Endothelial cell (in vitro differentiated cells): ENCODE measurements at places on chromosomes 7 and 10. TPM values are rescaled to one million over a fixed set of nuclear protein-coding genes. Genes with fewer than 3 reads are reported as not detected.

FAM221A gene
- total RNA-seq = 7.3 TPM

ABCB4 gene
- total RNA-seq = 3.0 TPM

ACSM6 gene
- total RNA-seq = not detected

TDRD1 gene
- 0.18 TPM for total RNA-seq

GSDME gene
- 4.4 TPM for total RNA-seq

ADAM8 gene
- total RNA-seq = 1.5 TPM

PPRC1 gene
- total RNA-seq = 29.9 TPM

GIMAP1 gene
- total RNA-seq = 3.6 TPM

DNA sequence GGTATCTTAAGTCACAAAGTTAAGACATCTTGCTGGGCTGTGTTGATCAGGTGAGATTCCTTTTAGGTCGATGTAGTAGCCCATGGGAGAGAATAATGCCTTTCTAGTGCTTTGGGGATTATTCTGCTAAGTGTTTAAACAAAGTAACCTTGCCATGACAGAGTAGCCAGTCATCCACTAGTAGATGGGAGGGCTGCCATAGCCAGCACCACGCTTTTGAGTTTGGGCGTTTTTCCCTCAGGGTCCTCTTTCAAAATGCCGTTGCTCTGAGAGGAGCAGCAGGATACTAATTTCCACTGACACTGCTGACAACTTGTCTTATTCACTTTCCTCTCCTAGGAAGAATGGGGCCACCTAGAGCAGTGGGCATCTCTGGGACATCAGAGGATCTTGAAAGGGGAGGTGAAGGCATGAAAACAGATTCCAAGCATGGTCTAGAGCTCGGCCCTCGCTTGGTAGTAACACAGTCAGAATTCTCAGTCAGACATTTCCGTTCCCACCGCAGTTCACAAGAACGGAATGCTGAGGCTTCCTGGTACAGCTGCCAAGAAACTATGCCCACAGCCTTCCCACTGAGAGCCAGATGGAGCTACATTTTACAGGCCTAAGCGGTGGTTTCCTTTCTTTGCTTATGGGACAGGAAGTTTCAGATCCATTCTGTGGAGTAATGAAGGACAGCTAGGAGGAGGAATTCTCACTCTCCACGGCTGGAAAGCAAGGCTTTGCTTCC, 15.3 kb upstream of the RSU1 start:
- H3K27ac ChIP-seq = peak overlapping the region; percentile 16
- H3K4me1 ChIP-seq = peaks cover 32% of the 10 kb centered on the region
- no peak overlapping the region for H3K4me3 ChIP-seq
- DNase-seq = no peak
- peaks cover 4% of the 10 kb centered on the region for H3K36me3 ChIP-seq

GRCh38 chr10:44968500-44969400, 9.1 kb downstream of the RASSF4 start:
- no peak overlapping the region for H3K27ac ChIP-seq
- no peak for DNase-seq
- H3K4me3 ChIP-seq = no peak overlapping the region
- peaks cover 31% of the 10 kb centered on the region for H3K4me1 ChIP-seq
- H3K36me3 ChIP-seq = no peaks in the 10 kb centered on the region

- H3K36me3 ChIP-seq = no peaks in the 10 kb centered on the region
- H3K27ac ChIP-seq = no peak overlapping the region
- H3K4me1 ChIP-seq = no peaks in the 10 kb centered on the region
- DNase-seq = peak; percentile 30
- H3K4me3 ChIP-seq = no peak overlapping the region
These were observed 481.6 kb downstream of the SH2D4B start for GRCh38 chr10:81019029-81019890.

- peak overlapping the region; percentile 99 for H3K27ac ChIP-seq
- H3K36me3 ChIP-seq = peaks cover 51% of the 10 kb centered on the region
These were observed 3.6 kb downstream of the GNA12 start for GRCh38 chr7:2840458-2840857.

DNA sequence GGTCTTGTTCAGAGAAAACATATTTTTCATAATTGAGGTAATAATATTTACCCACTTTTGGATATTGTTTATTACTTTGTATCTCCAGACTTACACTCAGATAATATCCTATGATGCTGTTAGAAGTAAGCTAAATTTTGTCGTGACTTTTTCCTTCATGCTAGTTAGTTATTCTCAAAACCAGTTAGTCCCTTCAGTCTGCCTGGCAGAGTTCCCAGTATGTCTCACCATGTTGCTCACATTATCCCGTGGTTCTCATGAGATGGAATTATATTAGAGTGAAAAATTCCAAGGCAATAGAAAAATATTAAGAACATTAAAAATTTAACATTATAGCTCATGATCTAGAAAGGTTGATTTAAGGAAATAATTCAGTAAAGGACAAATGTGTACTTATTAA, 81.5 kb upstream of the SMIM30 start:
- no peak for DNase-seq
- H3K36me3 ChIP-seq = no peaks in the 10 kb centered on the region
- H3K4me1 ChIP-seq = no peaks in the 10 kb centered on the region

DNA sequence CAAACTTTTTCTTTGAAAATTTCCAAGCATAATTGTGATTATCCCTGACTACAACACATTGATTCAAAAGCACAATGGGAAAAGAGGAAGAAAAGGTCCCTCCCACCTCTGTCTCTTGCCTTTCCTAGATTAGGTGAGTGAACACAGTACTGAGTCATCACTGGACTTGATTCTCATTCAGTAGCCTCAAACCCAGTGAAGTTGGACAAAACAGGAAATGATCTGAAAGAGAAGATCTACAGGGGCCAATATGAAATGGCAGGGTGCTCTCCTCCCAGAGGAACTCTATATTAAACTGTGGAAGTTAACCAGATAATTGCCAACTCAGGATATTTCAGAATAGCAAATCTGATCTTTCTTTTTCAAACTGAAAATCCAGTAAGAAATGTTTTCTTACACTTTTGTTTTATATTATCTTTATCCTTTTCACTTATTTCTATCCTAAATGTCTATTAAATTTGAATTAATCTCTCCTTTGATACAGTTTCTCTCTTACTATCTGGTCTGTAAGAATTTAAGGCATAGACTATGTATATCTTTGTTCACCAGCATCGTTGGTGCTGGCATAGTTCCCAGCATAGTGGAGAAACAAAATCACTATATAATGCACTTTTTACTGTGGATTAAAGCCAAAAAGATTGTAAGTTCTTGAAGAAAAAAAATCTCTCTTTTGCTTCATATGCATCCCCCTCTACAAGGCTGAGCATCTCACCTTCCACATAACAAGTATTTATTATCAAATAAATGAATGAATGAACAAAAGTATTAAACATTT, 41.4 kb upstream of the IKZF1 start:
- H3K27me3 ChIP-seq = no peaks in the 10 kb centered on the region
- H3K4me1 ChIP-seq = no peaks in the 10 kb centered on the region
- no peaks in the 10 kb centered on the region for H3K36me3 ChIP-seq
- no peak for DNase-seq

GRCh38 chr10:66980246-66980815, 54.5 kb downstream of the LRRTM3 start:
- no peak overlapping the region for H3K4me3 ChIP-seq
- peaks cover 3% of the 10 kb centered on the region for H3K4me1 ChIP-seq
- peaks cover 2% of the 10 kb centered on the region for H3K27me3 ChIP-seq
- no peak overlapping the region for H3K27ac ChIP-seq
- no peaks in the 10 kb centered on the region for H3K36me3 ChIP-seq

GRCh38 chr10:1022413-1022812, 3.2 kb downstream of the IDI2 start:
- DNase-seq = no peak
- peaks cover 24% of the 10 kb centered on the region for H3K36me3 ChIP-seq
- peak overlapping the region; percentile 5 for H3K4me3 ChIP-seq
- no peak overlapping the region for H3K27ac ChIP-seq

- H3K36me3 ChIP-seq = peaks cover 4% of the 10 kb centered on the region
- no peak overlapping the region for H3K4me3 ChIP-seq
- no peak overlapping the region for H3K27ac ChIP-seq
- peaks cover 9% of the 10 kb centered on the region for H3K4me1 ChIP-seq
- DNase-seq = no peak
These were observed 35.0 kb downstream of the RAMP3 start for GRCh38 chr7:45192621-45193041.

DNA sequence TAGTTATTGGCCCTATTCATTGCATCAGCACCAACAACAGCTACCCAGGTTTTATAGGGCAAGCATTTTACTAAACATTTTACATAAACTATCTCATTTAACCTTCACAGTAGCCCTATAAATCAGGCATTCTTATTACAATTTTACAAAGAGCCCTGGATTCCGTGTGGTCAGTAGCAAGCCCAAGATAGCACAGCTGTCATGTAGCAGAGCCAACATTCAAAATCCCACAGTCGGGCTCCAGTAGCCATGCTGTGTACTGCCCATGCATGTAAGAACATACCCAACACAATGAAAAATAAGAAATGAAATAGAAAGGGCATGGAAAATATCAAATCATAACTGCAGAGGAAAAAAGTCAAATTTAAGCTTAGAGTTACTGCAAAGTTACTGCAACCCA, 102.3 kb downstream of the NPSR1 start:
- no peak overlapping the region for H3K27ac ChIP-seq
- H3K4me3 ChIP-seq = no peak overlapping the region
- DNase-seq = no peak
- H3K4me1 ChIP-seq = no peaks in the 10 kb centered on the region
- no peaks in the 10 kb centered on the region for H3K27me3 ChIP-seq

- H3K4me3 ChIP-seq = no peak overlapping the region
- no peaks in the 10 kb centered on the region for H3K4me1 ChIP-seq
- no peaks in the 10 kb centered on the region for H3K36me3 ChIP-seq
- H3K27me3 ChIP-seq = no peaks in the 10 kb centered on the region
- no peak overlapping the region for H3K27ac ChIP-seq
- peak; percentile 22 for DNase-seq
These were observed 94.5 kb downstream of the KMT2C start for GRCh38 chr7:152341039-152341913.

GRCh38 chr7:117698018-117698417, 175.2 kb downstream of the CTTNBP2 start:
- no peak for DNase-seq
- no peak overlapping the region for H3K4me3 ChIP-seq
- H3K27ac ChIP-seq = no peak overlapping the region
- H3K36me3 ChIP-seq = no peaks in the 10 kb centered on the region
- no peaks in the 10 kb centered on the region for H3K4me1 ChIP-seq
- peaks cover 3% of the 10 kb centered on the region for H3K27me3 ChIP-seq

GRCh38 chr7:7567898-7568531, 1.3 kb downstream of the MIOS start:
- DNase-seq = no peak
- peaks cover 23% of the 10 kb centered on the region for H3K4me1 ChIP-seq
- H3K4me3 ChIP-seq = peak overlapping the region; percentile 94
- H3K27ac ChIP-seq = peak overlapping the region; percentile 55

- H3K36me3 ChIP-seq = no peaks in the 10 kb centered on the region
- no peak for DNase-seq
- H3K4me3 ChIP-seq = no peak overlapping the region
- H3K4me1 ChIP-seq = peaks cover 24% of the 10 kb centered on the region
- no peak overlapping the region for H3K27ac ChIP-seq
These were observed 37.4 kb upstream of the DUSP5 start for GRCh38 chr10:110460111-110460809.

DNA sequence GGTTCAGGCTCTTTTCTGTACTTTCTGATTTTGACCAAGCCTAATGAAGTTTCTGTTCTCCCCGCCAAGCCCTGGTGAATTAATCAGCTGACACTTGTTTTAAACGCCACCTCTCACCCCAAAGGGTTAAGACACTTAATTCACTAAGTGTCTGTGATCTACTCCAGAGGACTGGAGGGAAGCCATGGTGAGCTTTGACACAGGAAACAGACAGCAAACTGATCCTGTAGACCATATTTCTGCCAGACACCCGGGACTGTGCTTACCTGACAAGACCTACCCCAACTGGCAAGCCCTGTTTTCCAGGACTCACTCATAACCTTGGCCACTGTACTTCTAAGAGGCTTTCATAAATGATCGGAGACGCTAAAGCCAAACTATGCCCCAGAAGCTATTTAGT, 126.0 kb downstream of the STRA8 start:
- H3K27me3 ChIP-seq = peaks cover 4% of the 10 kb centered on the region
- H3K36me3 ChIP-seq = peaks cover 20% of the 10 kb centered on the region
- no peaks in the 10 kb centered on the region for H3K4me1 ChIP-seq
- no peak overlapping the region for H3K27ac ChIP-seq
- H3K4me3 ChIP-seq = no peak overlapping the region
- no peak for DNase-seq
